Pulmonary artery endothelial cell (primary cell): ENCODE measurements at places on chromosomes 1 and 21. TPM values are rescaled to one million over a fixed set of nuclear protein-coding genes. Genes with fewer than 3 reads are reported as not detected.

The FCRL1 gene
- total RNA-seq, result not detected in 2 replicates

The CSRP1 gene
- total RNA-seq, result 461 and 549 TPM in 2 replicates

The ERG gene
- 58.9 and 61.4 TPM in 2 replicates for total RNA-seq

The LRRC38 gene
- not detected in 2 replicates for total RNA-seq

The ZNF683 gene
- not detected in 2 replicates for total RNA-seq

The KRTAP19-3 gene
- not detected in 2 replicates for total RNA-seq

DNA sequence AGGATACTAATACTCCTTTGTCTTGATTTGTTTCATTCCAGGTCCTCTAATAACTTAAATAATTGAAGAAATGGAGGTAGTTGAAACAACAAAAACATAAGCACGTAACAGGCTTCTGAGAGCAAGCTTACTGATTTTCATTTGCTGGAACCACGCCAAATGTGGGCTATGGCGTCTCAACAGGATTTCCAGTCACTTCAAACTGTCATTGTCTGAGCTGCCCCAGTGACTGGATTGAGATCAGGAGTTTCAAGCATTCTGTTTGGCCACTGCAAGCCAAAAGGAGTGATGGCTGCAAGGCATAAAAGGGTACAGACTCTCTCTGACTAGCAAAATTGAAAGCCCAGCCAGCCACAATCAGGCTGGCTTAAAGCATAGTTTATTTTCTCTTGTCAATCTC is 289.9 kb downstream of the DPYD start:
- peak; percentile 8 for DNase-seq

DNA sequence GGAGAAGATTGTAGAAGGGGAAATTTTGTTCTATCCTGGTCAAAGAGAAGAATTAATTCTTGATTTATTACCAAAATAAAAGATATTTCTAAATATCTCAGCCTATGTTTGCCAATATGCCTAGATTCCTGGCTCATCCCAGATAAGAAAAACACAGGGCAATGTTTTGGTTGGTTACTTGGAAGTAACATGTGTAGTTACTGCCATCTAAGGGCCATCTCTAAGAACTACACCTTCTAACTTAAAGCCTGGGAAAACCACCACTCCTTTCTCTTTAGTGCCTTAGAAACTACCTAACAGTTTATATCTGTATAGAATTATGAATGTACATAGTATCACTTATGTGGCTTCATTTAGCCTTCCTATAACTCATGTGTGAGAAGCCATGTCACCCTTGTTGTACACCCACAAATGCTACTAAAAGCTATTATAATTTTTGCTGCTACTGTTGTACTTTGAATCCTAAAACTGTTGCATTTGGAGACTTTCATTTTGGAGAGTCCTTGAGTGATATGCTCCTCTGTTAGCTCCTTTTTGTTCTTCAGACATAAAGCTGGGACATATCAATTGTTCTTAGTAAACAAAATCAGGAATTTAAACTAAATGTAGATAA is 4.5 kb downstream of the AIM2 start:
- peak; percentile 35 for DNase-seq

- no peak for DNase-seq
Measured at GRCh38 chr1:3695326-3696217, 43.3 kb downstream of the TP73 start.

GRCh38 chr1:92817986-92818764 is 13.7 kb upstream of the RPL5 start:
- no peak for DNase-seq

DNA sequence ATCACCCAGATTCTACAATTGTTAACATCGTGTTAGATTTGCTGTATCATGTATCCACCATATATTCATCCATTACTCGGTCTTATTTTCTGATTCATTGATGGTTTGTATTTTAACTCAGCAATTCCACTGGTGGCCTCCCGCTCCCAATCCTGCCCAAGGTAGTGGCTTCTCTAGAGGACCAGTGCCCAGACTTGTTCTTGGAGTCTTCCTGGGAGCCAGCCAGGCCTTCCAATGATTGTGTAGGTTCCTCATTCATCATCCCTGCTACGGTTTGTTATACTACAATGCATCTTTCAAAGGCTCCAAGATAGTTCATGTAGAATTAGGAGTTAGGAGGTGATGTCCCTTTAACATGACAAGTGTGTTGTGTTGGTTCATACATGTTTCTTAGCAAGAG is 451.1 kb downstream of the SETD4 start:
- no peak for DNase-seq

- no peak for DNase-seq
Measured at GRCh38 chr1:228872080-228872479, 136.8 kb downstream of the RHOU start.

DNA sequence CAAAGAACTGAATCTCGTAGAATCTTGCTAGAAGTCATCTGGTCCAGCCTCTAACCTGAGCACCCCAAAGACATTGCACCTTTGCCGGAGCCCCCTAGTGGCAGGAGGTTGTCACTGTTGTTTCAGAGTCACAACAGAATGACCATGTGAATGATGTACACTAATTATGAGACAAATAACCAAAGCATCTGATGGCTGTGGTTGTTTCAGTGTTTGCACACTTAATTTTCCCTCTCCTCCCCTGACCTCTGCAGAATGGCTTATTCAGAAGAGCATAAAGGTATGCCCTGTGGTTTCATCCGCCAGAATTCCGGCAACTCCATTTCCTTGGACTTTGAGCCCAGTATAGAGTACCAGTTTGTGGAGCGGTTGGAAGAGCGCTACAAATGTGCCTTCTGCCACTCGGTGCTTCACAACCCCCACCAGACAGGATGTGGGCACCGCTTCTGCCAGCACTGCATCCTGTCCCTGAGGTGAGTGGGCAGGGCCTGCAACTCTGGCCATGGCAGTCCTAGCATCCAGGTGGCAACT is 26.4 kb downstream of the TRAF5 start:
- DNase-seq, result no peak

DNA sequence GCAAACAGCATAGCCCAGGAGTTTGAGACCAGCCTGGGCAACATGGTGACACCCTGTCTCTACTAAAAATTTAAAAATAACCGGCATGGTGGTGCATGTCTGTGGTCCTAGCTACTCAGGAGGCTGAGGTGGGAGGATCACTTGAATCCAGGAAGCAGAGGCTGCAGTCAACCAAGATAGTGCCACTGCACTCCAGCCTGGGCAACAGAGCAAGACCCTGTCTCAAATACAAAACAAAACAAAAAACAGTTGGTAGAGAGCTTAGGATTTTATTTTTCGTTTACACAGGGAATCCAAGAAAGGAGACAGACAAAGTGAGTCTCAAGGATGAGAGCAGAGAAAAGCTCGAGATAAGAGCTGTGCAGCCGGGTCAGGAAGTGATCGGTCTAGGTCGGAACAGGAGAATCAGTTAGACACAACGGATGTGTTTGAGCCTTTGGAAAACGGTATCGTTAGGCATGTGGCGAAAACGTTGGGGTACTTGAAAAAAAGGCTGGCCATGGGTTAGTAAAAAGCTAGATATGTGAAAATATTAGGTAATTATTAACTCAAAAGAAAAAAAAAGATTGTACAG is 1.7 kb upstream of the MIB2 start:
- no peak for DNase-seq

DNA sequence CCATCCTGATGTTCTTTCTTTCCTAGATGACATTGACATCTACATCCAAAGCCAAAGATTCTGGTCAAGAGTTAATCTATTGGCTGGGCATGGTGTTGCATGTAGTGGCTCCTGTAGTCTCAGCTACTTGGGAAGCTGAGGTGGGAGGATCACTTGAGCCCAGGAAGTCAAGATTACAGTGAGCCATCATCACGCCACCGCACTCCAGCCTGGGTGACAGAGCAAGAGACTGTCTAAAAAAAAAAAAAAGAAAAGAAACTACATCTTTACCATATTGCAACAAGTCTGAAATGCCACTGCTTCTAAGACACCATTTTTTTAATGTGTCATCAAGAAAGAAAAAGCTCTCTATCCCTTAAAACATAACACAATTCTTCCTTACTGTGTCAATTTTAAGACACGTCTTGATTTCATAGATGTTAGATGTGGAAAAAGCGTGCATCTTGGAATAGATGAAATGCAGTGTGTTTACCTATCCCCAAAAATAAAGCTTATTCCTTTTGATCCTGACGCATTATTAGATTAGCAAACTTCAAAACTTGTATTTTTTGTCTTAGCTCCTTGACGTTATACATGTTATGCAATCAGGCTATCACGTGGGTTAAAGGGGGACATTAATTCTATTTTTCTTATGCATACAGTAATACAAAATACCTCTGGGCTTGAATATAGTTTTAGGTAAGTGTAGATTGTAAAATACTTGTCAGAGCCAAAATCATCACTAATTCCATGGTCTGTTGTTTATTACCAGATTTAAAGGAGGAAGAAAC is 46.3 kb downstream of the ELAPOR1 start:
- no peak for DNase-seq

- DNase-seq, result no peak
Measured at GRCh38 chr21:23247334-23247733, 2249.1 kb downstream of the NCAM2 start.

DNA sequence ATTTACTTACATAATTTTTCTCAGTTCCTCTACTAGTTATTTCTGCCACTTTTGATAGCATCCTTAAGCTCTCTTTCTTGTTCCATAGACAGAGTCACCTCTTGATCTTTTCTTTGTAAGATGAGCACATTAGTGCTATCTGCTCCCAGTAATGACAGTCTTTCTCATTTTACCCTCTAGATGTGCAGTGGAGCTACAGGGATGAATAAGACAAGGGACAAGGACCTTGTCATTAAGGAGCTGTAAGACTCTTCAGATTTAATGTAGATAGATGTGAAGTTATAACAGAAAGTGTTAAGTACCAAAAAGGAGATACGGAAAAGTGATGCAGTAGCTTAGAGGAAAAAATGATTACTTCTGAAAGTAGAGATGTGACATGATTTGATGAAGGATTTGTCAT is 20.4 kb downstream of the SCP2 start:
- no peak for DNase-seq

DNA sequence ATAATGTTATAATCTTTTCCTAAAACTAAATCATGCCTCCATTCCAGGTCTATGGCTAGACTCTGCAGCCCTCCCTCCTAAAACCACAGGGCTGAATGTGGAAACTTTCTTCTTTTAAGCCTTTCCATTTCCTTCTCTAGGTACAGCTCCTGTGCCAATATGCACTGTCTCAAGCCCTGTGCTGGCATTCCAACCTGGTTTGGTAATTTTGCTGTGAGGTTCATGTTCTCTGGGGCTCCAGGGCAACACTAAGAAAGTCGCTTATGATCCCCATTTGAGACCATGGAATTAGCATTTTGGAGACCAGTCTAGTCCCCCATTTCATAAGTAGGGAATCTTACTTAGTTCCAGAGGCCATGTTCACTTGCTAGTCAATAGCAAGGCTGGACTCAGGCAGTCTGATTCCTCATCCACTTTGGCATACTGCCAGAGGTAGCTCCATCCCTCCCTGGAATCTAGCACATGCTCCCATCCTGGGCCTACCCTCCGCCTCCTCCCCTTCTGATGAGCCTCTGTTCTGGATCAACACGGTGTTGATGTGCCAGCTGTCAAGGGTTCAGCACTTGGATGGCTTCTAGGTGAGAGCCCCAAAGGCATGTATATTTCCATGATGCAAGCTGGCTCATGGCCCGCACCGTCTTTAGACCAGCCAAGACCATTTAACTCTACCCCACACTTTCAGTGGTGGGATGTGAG is 36.5 kb downstream of the ZMYND12 start:
- no peak for DNase-seq

- no peak for DNase-seq
Measured at GRCh38 chr1:28144203-28145135, 32.0 kb downstream of the PTAFR start.

DNA sequence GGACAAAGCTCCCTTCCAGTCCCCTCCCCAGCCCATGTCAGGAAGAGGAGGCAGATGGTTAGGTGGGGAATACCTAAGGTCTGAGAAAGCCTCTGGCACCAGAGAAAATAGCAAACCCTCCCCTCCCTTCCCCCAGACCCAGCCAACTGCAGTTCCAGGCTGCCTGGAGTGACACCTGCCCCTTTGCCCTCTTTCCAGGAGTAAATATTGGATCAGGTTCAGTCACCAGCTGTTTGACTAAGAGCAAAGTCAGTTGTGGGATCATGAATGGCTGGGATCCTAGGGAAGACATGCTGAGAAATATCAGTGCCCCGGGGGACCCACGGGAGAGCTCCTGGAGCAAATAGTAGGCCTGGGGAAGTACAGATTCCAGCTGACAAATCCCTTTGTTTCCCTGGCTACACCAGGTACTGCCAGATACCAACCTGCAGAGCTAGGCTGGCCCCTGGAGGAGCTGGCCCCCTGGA is 12.2 kb upstream of the CDK18 start:
- DNase-seq, result no peak

DNA sequence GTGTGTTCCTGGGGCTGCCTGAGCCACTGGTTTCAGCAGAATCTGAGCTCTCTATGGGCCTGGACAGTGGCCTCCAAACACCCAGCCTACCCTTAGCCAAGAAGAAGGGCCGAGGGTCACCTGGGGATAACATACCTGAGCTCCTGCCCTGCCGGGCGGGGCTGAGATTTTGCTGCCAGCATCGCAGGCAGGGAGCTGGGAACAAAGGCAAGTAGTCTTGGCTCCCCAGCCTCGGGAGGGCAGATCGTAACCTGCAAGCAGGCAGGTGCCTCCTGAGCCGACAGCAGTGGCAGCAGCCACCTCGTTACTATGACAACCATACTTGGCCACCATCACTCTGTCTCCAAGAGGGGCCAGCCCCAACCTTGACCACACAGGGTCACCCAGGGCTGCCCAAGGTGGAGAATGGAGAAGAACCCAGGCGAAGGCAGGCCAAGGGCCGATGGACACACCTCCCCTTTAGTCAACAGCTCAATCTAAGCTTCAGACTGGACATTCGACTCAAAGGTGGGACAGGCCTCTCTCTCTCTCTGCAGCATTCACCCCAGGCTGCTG is 54.6 kb downstream of the TOMM20 start:
- no peak for DNase-seq

DNA sequence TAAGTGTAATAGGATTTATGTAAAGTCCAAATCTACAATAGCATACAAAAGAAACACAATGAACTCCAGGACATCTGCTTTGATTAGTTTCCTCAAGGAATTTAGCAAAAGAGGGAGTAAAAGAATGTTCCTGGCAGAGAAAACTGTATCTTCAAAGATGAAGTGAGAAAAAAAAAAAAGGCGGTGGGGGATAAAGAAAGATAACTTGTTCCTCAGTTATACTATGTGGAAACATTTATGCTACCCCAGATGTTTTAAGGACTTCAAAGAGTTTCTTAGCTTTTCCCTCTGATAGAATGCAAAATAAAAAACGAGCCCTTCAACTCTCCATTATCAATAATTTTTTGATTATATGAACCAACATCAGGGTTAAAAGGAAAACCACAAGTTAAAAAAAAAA is 908.9 kb upstream of the ADGRL2 start:
- DNase-seq, result no peak

- no peak for DNase-seq
Measured at GRCh38 chr1:168338589-168339503, 58.2 kb downstream of the TBX19 start.

- DNase-seq, result no peak
Measured at GRCh38 chr1:40308036-40308727, 8.9 kb downstream of the COL9A2 start.
